ENCODE measurements at places on chromosomes 11 and 22.

DNA sequence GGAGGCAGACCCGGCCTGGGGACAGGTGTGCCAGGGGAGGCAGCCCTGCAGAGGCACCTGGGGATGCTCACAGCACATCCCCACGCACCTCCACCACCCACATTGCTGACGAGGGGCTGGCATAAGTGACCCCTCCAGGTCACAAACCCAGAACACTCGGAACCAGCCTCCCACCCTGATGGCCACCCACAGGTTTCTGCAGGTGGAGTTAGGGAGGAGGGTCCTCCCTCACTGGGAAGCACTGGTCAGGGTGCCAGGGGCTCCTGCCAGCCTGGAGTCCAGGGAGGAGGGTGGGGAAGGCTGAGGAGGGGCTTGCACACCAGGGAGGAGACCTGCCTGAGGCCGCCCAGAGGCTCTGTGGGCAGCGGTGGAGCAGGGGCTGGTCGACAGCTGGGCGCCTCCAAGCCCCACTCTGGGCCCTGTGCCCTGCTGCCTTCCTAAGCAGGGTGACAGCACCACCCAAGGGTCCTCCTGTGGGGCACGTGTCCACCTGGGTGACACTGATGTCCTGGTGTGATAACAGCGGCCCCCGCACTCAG is 51.0 kb upstream of the CARS1 start:
- DNase-seq, result no peak

DNA sequence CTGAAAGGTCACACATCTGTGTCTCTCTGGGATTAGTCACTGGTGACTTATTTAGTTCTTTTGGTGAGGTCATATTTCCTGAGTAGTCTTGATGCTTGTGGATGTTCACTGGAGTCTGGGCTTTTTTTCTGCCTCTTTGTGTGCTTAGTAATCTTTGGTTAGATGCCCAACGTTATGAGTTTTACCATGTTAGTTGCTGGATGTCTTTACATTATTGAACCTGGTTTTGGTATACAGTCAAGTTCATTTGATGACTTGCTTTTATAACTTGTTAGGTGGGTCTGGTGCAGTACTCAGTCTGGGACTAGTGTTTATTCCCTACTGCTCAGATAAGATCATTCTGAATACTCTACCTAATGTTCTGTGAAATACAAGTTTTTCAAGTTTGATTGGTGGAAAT is 26.2 kb upstream of the SLC37A2 start:
- DNase-seq, result no peak

DNA sequence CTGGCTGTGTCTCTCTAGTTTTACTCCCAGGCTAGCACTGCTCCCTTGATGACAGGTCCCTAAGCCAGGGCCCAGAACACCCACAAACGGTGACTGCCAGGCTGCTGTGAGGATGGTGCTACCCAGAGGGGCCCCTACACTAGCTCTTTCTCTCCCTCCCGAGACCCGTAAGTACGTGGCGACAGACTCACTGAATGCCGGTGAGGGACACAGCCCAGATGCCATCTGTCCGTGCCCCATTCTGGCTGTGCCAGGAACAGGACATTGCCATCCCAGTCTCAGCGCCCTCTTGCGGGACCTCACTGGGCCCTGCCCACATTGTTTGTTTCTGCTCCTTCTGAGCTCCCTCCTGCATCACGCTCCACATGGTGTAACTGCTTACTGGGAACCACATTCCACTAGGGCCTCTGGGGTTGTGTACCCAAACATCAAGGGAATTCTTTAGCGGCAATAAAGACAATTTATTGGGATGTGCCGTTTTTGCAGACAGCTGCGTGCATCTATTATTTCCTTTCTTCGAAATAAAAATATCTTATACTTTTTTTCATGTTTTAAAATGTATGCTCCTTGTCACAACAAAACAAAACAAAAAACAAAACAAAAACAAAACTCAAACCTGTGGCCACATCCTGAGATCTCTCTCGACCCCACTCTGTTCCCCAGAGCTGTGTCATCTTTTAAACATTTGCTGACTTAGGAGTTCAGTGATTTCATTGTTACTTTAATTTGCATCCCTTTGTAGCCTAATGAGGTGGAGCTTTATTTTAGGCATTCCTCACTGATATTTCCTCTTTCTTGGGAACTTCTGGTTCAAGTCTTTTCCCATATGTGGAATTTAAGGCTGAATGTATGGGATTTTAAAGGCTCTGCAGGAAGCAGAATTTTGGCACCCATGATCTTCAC is 4.4 kb upstream of the TPCN2 start:
- no peak for DNase-seq

DNA sequence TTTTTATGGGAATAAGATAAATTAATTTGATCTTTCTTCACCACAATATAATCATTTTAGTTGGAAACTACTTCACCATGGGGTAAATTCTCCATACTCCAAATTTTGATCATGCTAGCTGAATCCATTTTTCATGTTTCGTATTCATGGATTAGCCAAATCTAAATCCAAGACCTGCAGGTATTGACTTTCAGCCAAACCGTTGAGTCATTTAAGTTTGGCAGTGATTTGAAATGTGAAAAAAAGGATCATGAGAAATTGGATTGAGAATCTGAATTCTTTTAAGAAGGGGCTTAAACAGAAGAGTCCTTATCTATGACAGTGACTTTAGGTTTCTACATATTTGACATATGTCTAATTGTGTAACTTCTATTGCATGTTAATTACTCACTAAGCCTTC is 5.3 kb downstream of the GAS2 start:
- DNase-seq, result no peak

- DNase-seq, result no peak
Observed at GRCh38 chr11:10657308-10658271, 36.0 kb downstream of the IRAG1 start.

DNA sequence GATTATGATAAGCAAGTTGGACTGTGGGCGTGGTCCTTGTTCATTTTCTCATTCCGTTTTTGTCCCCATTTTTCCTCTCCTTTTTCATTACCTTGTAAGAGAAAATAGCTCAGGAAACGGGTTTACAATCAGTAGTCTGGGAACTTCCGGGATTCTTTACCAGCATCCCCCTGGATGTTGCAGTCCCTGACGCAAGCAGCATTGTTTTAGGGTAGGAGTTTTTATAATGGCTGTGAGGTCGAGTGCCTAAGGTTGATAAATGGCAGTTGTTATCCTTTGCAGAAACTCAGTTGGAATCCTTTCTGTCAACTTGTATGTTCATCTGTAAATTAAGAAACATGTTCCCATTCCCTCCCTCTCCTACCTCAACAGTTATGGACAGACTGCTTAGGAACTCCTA is 68.3 kb downstream of the ARHGEF12 start:
- DNase-seq, result no peak

- no peak for DNase-seq
Observed at GRCh38 chr11:8577791-8578581, 16.0 kb downstream of the STK33 start.

DNA sequence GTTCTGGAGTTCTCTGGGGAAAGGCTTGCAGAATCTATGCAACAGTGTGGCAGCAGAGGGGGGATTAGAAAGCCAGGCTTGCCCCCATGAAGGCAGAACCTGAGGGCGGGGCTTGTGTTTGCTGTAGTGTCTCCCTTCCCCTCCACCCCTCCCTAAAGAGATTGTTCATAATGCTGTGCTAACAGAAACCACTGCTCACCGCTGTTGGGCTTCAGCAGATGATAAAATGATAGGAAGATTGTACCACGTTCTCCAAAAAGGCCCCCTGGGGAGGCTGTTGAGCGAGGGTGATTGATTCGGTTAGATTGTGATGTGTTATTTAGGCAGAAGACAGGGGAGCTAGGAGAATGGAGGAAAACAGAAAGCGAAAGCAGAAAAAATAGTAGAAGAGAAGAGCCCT is 215.2 kb upstream of the NCAM1 start:
- DNase-seq, result no peak

GRCh38 chr11:9341638-9342178 is 27.3 kb upstream of the TMEM41B start:
- no peak for DNase-seq

DNA sequence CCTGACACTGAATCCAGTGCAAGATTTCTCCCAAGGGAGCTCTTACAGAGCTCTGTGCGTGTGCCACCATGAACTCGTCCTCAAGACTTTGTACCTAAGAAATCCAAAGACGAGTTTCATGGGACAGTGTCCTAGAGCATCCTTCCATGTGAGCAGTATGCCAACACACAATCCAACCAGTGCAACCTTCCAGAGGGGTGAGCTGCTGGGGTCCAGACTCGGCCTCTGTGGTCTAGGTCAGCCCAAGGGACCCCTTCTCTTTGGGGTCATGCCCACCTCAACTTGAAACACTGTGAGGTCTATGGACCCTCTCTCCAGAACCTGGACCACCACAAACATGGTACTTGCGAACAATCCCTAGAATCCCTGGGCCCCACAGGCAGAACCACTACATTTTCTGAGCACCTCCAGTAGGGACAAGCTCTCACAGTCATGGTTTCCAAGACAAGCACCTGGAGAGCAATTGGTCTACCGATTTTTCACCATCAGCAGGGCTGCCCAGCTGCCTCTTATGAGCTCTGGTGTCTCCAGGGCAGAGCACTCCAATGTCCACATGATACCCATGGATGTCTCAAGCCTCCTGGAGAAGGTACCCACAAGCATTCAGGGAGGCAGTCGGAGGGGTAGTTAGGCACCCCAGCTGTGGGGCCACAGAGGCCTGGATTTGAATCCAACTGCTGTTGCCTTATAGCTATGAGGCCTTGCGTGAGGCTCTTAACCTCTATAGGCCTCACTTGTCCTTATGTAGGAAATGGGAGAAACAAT is 7.7 kb downstream of the CHST1 start:
- no peak for DNase-seq

- no peak for DNase-seq
Observed at GRCh38 chr11:19350160-19350559, 109.4 kb upstream of the E2F8 start.
